Stimulated activated CD4-positive, alpha-beta T cell treated with anti-CD3 and anti-CD28 coated beads, Interleukin-1b, Interleukin-23, amount 100 ng/mL, for 24 hours (primary cell): ENCODE measurements at places on chromosomes 2 and 18.
A peak's percentile ranks its signal among the peaks of the same experiment; 100 is the strongest.

DNA sequence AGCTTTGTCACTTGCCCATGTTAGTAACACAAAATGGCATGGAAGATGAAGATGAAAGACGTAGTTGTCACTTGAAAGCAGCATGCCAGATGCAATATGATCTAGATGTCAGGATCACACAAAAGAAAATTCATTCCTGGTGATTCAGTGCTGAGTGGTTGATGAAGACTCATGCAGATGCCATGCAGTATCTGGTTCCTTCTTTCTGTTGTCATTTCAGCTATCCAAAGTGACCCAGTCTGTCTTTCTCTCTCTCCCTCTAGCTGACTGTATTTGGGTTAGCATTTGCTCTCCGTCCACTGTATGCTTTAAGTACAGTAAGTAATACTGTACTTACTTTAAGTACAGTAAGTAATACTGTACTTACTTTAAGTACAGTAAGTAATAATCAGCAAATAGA lies 50.4 kb downstream of the TTN start:
- DNase-seq, result no peak

DNA sequence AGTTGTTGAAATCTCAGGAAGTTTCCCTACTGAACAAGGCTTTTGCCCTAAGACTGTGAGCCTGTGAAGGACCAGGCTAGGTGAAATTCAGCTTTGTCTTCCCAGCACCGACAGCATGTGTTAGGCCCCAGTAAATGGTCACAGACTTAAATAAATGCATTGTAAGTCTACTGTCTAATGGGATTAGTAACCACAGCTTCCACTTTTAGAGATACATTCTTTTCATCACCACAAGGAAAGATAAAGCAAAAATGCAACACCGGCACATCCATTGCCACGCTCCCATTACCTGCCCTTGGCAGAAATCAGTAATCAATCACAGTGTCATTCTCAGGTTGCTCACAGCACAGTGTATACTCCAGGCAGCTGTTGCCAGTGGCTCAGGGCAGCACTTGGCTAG lies 59.3 kb downstream of the CRACDL start:
- DNase-seq, result no peak

- no peak for DNase-seq
These were observed 560.9 kb downstream of the LRP1B start for GRCh38 chr2:141569941-141570340.

GRCh38 chr18:49464718-49465598 lies 4.5 kb upstream of the DYM start:
- no peak for DNase-seq

DNA sequence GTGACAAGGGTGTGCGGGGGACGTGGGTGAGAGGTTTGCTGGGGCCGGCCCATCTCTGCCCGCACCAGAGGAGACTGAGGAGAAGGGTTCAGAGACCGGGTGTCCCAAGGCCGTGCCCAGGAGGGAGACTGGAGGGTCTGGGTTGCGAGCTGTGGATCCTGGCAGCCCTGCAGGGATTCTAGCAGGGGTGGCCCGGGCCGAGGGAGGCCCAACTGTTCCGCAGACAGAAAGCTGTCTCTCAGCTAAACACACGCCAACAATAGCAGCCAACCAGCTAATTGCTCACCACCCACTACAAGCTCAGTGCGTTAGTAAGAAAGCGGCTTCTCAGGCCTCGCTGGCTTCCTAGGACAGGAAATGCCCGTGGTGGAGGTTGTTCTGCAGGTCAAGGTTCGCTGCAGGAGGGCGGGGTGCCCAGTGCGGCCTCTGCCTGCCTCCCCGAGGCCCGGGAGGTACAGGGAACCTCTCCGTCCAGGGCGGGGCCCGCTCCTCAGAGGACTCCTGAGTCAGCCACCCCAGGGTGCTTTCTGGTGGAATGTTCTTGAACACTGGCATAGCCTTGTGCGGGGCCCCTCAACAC lies 282.0 kb upstream of the PXDN start:
- no peak for DNase-seq

DNA sequence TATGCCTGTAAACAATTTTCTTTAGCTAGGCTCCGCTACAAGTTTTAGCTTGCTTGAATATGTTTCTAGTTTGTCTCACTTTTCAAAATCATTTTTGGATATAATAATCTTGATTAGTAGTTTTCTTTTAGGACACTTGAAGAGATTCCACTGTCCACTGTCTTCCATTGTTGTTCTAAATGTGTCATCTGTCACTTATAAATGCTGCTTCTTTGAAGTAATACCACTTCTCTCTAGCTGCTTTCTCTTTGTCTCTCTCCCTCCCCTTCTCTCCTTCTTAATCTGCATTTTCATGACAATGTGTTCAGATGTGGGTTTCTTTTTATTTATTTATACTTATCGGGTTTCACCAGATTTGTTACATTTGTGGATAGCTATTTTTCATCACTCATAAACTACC lies 73.7 kb upstream of the DPP10 start:
- no peak for DNase-seq

DNA sequence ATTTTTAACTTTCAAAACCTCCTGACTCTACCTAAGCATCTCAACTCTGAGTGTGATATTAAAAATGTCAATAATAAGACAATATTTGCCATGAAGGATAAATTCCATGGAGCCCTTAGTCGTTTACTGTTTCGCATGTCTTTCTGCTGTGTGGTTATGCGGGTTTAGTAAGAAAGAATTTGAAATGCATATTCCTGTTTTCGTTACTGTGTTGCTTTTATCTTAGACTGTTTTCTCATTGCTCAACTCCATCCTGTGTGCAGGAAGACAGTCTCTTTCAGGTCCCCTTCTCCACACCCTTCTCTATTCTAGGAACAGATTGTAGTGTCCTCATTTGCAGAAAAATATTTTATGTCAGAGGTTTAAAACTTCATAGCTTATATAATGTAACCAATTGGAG lies 82.5 kb upstream of the MAP3K20 start:
- no peak for DNase-seq

DNA sequence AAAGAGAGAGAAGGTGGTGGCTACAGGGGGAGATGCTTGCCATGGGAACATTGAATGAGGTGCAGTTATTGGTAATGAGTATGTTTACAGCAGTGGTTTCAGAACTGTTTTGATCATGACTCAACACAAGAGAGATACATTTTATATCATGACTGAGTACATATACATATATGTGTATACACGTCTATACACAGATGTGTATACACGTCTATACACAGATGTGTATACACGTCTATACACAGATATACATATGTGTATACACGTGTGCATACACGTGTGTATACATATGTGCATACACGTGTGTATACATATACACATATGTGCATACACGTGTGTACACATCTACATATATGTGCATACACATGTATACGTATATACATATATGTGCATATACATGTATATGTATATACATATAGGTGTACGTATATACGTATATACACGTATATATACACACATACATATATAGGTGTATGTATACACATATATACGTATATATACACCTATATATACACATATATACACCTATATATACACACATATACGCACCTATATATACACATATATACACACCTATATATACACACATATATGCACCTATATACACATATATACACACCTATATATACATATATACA lies 518.5 kb downstream of the TSN start:
- DNase-seq, result no peak

DNA sequence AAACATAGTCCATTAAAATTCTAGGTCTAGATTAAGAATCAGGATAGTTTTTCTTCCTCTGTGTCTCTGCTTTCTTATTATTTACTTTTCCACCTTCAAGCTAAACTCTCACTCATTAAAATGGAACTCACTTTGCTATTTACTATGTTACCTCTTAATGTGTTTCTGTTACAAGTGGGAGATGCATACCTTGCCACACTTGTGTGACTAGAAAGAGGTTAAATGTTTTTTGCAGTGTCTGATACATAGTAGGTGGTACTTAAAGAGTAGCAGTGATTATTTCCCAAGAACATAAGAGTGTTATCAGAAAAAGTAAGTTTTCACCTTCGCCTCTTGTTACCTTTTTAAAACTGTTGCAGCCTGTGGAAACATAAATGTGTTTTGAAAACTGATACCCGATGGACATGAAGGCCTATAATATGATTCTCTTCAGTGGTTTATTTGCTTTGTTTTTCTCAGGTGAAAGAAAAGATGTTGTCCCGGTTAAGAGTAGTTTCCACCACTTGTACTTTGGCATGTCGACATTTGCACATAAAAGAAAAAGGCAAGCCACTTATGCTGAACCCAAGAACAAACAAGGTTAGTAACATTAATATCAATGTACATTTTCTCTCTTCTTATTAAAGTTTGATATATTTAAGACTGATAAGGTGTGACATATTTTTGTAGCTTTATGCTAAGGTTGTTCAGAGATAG lies 16.6 kb downstream of the ME2 start:
- no peak for DNase-seq

- DNase-seq, result no peak
These were observed 41.7 kb upstream of the ABI2 start for GRCh38 chr2:203286532-203286931.

GRCh38 chr2:172211512-172211911 lies 108.8 kb upstream of the DLX2 start:
- DNase-seq, result no peak

DNA sequence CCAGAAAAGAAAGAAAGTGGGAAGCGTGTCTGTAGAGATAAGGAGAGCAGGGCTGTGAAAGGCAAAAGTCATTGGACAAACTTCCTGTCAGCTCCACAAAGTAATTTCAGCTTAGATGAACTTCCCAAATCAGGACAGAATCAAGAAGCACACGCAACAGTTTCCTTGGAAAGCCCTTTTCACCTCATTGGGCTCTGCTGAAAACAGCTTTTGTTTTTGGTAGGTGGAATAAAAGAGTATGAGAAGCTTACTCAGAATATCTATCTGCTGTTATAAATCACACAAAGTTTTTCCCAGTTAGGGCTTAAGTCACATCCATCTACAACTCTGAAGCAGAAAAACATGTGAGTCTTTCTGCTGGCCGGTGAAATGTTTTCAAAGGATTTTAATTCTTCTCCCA lies 42.4 kb upstream of the EFEMP1 start:
- no peak for DNase-seq

DNA sequence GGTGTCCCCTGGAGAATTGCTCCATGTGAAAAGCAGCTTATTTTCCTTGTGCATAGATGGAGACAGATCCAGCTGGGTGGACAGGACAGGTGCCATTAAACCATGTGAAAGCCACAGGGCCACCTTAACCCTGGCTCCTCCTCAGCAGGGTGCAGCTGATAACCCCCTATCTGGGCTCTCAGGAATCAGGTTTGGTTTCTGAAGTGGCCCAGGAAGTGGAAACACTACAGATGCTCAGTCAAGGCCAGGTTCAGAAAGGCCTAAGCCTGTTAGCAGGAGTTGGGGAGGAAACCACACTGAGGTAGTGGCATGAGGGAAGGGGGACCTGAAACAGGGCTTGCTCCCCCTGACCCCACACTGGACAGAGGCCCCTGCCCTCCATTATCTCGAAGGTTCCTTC lies 217.0 kb downstream of the SPP2 start:
- no peak for DNase-seq

DNA sequence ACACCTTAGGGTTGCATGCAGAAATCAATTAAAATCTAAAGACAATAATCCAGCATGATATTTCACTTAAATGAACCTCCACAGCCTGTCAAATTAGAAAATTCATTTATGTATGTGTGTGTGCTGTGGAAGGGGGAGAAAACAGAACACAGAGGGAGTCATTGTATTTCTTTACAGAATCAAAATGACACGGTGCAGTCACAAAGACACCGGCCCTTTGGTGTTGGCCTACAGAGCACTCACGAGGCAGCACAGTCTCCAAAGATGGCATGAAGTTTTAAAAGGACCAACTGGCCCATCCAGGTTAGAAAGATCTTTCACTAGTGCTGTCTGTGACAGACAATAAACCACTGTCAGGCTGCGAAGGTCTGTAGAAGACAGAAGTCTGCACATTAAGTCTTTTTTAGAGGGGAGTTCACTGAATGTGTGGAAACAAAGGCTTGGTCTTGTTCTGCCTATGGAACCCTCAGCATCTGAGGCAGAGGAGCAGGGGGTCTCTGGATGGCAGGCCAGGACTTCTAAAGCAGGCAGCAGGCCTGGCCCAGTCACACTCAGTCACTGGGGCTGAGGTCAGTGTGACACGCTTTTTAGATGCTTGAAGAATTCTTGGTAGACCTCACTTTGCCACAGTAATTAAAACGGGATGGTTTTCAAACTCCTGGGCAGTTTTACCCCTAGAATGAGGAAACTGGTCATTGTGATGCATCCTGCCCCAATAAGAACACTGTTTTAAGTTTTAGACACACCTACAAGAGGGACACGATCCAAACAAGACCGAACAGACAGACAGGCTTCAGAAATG lies 184.9 kb downstream of the AFF3 start:
- DNase-seq, result no peak

DNA sequence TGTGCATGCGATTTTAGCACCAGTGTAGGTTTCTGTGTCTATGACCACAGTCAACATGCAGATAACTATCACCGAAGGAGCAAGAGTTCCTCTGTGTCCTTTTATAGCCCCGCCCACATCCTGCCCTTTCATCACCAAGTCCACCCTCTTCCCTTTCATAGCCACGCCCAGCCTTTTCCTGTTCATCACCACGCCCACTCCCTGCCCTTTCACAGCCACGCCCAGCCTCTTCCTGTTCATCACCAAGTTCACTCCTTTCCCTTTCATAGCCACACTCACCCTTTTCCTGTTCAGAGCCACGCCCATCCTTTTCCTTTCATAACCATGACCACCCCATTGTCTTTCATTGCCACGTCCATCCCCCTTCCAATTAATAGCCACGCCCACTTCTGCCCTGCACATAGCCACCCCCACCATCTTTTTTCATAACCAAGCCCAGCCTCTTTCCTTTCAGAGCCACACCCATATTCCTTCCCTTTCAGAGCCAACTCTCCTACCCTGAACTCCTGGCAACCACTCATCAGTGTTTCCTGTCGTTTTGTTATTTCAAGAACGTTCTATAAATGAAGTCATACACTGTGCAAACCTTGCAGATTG lies 273.9 kb downstream of the MYT1L start:
- peak; percentile 27 for DNase-seq
